ENCODE measurements at places on chromosomes 3 and 15.

GRCh38 chr3:99499235-99500158, 138.9 kb upstream of the COL8A1 start:
- DNase-seq, result no peak

- no peak for DNase-seq
Observed at GRCh38 chr3:69428657-69429255, 42.9 kb upstream of the FRMD4B start.

DNA sequence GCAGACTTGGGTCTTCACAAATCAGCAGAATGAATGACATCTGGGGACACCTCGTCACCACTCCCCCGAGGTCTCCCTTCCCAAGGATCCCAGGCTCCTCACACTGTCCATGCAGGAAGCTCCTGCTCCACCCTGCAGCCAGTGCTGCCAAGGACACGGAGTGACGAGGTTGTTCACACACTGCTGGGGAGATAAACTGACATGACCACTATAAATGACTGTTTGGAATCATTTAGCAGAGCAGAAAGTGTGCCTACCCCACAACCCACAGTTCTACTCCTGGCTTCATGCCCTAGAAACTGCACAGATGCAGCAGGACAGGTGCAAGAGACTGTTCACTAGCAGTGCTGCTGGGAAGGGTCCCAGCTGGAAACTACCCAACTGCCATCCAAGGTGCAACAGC, 19.7 kb upstream of the PRSS50 start:
- DNase-seq, result no peak

DNA sequence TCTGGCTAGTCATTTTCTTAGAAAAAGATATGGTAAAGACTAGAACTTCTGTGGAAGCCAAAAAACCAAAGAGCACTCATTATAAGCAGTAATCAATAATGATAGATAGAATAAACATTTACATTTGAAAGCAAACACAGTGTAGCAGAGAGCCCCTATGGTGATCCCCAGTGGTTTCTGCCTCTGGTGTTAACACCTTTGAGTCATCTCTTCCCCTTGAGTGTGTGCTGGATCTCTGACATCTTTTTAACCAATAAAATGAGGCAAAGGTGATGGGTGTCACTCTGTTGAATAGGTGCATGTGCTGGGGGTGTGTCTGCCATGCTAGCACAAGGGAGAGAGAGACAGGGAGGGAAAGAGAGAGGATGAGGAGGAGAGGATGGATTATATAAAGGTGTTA, 121.6 kb downstream of the TFG start:
- no peak for DNase-seq

- no peak for DNase-seq
Observed at GRCh38 chr3:152574461-152575079, 260.4 kb upstream of the P2RY1 start.

DNA sequence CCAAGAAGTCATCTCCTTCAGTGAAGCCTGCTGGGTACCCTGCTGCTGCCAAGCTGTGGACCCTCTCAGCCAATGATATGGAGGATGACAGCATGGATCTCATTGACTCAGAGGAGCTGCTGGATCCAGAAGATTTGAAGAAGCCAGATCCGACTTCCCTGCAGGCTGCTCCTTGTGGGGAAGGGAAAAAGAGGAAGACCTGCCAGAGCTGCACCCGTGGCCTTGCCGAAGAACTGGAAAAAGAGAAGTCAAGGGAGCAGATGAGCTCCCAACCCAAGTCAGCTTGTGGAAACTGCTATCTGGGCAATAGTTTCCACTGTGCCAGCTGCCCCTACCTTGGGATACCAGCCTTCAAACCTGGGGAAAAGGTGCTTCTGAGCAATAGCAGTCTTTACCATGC, 13.7 kb upstream of the ANP32A start:
- DNase-seq, result no peak

Data from activated T-helper 1 cell treated with Interleukin-2 at 50 U/mL for 16 hours (primary cell).